ENCODE measurements at places on chromosomes 2 and 18. TPM values are rescaled to one million over a fixed set of nuclear protein-coding genes. Genes with fewer than 3 reads are reported as not detected.

DNA sequence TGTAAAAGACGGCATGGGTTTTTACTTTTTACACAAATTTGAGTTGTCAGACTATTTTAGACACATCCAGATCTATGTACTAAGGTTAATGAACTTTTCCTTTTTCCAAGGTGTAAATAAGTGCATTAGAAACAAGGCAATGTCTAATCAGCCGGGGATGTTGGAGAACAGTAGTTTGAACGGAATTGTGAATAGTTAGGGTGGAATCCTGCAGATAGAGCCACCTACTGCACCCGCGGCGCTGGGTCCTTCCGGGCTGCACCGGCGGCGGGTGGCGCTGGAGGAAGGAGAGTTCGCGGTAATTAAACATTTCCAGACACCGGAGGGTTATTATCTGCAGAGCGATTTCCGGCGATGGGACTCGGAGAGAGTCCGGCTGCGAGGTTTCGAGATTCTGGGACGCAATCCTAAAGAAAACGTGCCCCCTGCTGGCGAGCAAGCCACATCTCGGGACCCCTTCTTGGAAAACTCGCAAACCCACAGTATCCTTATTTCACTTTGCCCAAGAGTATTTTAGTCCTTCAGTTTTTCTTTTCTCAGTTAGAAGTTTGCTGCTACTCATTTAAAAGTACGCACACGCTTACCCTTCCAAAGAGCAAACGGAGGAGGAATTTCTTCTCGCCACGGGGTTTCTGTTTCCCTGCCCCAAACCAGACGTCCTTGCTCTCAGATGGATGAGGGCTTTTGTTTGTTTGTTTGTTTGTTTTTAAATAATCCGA is 4.5 kb upstream of the OSR1 start:
- peak; percentile 96 for DNase-seq

IL36G gene
- 0.37 TPM for polyA plus RNA-seq

C2orf81 gene
- 2.6 TPM for polyA plus RNA-seq

- DNase-seq = no peak
Observed at GRCh38 chr2:144694456-144694855, 174.5 kb upstream of the ZEB2 start.

- peak; percentile 79 for DNase-seq
Observed at GRCh38 chr2:636641-637405, 40.4 kb downstream of the TMEM18 start.

DNA sequence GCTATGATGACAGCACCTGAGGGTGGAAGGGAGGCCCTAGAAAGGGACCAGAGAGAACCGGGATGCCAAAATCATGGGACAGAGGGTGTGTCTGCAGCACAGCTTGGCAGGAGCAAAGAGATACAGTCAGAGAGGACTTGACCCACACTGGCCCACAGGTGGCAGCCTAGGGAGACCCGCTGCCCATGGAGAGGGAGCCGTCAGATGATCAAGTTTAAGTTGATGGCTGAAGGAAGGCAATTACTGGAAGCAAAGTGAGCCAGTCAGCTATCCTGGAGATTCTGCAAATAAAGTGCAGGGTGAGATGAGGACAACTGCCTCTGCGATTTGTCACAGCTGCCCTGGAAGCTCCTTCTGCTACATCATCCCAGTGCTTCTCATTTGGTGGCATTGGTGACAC is 74.0 kb downstream of the CMPK2 start:
- DNase-seq = no peak

DNA sequence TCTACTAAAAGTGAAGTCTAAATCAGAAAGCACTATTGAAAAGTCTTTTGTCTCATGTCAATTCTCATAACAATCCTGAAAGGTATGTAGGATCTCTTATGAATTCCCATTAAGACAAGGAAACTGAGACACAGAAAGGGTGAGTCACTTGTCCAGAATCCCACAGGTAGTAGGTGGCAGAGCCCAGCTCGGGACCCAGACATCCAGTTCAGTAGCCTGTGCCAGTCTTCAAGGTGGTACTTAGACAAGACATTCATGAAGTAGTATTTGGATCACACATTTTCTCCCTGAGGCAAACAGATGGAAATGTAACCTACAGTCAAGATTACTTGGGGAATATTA is 14.8 kb upstream of the PARD3B start:
- no peak for DNase-seq

DNA sequence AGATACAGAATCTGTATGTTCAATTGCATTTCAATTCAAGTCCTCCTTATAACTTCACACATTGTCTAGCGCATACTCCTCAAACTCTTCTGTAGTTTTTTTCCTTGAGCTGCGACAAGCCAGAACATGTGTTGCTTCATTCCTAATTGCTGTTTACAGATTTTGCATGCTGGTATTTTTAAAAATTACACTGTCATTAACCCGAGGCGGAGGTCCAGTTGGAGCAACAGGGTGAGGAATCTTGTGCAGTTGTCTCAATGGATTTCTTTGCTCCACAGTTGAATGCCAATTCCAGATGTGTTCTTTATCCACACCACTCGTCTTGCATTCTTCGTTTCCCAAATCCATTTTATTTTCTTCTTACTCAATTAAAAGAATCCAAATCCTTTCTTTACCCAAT is 16.4 kb upstream of the SERPINB13 start:
- DNase-seq = peak; percentile 15

DNA sequence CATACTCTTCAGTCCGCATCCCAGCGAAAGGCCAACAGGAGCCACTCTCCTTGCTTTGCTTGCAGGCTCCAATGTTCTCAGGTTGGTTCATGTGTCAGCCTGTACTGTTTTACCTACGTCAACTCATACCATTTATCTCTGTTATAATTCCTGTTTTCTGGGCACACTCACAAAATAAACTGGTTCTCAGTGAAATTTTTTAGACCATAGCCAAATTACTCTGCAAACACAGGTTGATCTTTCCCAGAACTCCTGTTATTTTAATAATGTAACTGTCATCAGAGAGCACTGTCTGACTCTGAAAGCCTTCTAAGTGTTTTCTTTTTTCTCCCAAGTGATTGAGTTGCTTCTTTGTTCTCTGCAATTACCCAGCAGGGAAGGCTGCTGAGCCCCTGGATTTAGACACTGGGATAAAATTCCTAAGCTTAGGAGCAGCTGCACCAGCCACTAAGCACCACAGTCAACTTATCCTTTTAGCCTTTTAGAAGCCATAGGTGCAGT is 111.6 kb upstream of the PIEZO2 start:
- DNase-seq = peak; percentile 57

DNA sequence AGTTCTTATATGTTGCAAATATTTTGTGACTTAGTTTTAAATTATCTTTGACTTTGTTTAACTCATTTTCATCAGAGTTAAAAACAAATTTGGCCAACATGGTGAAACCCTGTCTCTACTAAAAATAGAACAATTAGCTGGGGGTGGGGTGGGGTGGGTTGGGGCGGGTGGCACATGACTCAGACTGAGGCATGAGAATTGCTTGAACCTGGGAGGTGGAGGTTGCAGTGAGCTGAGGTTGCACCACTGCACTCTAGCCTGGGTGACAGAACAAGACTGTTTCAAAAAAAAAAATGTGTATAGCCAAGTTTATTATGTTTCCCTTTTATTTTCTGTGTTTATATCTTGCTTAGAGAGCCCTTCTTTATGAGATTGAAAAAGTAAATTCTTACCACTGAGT is 14.2 kb upstream of the LIPG start:
- DNase-seq = no peak

DNA sequence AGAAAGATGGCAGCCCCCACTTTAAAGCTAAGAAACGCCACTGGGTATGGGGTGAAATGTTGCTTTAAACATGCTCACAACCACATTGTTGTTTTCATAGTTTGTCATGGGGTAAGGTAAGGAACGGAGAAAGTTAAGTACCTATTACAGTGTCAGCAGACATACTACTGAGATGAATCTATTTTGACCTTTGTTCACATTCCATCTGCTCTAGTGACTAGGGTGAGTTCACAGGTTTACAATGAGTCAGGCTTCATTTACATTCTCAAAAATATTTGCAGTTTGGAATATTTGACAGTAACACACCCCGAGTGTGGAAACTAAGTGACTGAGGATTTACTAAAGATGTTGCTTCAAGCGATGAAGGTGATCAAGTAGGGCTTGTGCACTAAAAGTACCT is 428.7 kb upstream of the ACVR2A start:
- no peak for DNase-seq

KCNF1 gene
- 6.0 TPM for polyA plus RNA-seq

GLB1L gene
- 8.4 TPM for polyA plus RNA-seq

ELOA2 gene
- polyA plus RNA-seq = 0.05 TPM

All from muscle of leg (tissue), 16 donors.